Foreskin fibroblast (primary cell): ENCODE measurements at places on chromosomes 6 and 20.
A peak's percentile ranks its signal among the peaks of the same experiment; 100 is the strongest.

GRCh38 chr6:135306740-135307420 is 125.8 kb downstream of the MYB start:
- no peak for DNase-seq

GRCh38 chr6:25536781-25537180 is 115.2 kb upstream of the SCGN start:
- no peak for DNase-seq

DNA sequence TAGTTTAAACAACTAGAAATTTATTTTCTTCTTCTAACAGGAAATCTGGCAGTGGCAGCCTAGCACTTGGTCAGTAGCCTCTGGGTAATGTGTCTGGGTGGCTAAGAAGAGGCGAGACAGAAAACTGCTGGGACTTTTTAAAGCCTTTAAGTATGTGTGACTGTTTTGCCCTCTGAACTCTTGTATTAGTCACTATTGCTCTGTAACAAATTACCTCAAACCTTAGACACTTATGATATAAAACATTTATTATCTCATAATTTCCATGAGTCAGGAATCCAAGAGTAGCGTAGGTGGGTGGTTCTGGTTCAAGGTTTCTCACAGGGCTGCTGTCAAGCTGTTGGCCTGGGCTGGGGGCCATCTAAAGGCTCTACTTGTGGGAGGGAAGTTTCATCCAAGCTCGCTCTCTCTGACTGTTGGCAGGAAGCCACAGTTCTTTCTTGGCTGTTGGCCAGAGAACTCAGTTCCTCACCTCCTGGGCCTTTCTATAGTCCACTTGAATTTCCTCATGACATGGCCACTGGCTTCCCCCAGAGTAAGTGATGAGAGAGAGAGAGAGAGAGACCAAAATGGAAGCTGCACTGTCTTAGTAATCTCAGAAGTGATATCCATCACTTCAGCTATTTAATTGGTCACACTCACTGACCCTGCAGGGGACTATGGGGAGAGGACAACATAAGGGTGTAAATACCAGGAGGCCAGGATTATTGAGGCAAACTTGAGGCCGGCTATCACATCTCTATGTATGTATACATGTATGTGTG is 17.4 kb upstream of the TBC1D22B start:
- DNase-seq = peak; percentile 93

DNA sequence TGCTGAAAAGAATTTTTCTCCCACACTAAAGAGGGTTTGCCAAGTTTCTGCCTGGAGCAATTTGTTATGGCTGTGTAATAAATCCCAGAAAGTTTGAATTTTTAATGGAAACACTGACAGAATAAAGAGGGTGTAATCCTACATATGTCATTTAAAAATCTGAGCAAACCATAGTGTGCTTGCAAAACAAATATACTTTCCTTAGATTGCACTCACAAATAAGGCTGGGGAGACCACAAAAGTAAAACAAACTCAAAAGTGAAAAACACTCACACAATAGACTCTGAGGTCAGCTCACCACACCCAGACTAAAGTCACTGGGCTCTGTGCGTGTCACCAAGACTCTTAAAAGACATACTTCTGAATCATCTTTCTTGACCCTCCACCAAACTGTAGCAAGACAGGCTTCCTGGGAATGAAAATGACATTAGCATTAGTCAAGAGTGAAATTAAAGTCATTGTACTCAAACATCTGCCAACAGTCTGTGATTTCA is 4.8 kb upstream of the ATXN1 start:
- peak; percentile 94 for DNase-seq

DNA sequence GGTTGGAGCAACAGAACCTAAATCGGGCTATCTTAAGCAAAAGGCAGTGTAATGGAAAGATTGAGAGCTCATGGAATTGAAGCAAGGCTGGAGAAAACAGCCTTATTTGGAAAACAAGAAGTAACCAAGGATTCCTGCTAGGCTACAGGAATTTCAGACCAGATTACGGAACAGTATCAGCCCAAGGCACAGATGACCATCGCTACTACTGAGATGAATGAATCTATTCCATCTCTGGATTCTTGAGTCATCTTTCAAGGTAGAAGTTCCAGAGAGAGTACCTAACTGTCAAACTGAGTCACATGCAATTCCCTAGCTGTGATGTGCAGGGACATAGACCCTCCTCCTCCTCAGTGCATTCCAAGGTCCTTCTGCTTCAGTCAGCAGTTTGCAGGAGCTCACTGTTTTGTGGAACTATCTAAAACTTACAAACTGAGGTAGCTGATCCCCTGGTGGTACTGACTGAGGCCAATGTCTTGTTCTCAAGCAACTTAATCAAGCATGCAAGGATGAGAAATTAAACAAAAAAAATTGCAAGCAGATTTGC is 62.0 kb upstream of the SMLR1 start:
- no peak for DNase-seq

DNA sequence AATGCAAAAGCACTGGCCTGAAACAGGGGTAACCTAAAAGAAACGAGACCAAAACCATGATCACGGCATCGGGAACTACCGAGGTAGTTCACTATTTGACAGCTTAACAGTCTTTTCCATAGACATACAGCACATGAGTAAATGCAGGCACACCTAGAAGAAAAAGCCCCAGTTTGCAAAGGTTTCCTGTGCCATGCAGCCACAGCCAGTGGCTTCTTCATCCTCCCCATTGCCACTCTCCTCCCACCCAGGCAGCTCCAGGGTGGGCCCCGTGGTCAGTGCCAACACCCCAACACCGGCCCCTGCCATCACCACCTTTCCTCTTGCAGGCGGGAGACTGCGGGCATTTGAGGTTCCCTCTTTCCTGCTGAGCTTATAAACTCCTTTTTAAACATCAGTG is 115.4 kb downstream of the SLC23A2 start:
- no peak for DNase-seq

- no peak for DNase-seq
These were observed 554.5 kb upstream of the AGPAT4 start for GRCh38 chr6:161828355-161828754.
